D341Med (cell line): ENCODE measurements at places on chromosomes 2 and 18.
A peak's percentile ranks its signal among the peaks of the same experiment; 100 is the strongest.

DNA sequence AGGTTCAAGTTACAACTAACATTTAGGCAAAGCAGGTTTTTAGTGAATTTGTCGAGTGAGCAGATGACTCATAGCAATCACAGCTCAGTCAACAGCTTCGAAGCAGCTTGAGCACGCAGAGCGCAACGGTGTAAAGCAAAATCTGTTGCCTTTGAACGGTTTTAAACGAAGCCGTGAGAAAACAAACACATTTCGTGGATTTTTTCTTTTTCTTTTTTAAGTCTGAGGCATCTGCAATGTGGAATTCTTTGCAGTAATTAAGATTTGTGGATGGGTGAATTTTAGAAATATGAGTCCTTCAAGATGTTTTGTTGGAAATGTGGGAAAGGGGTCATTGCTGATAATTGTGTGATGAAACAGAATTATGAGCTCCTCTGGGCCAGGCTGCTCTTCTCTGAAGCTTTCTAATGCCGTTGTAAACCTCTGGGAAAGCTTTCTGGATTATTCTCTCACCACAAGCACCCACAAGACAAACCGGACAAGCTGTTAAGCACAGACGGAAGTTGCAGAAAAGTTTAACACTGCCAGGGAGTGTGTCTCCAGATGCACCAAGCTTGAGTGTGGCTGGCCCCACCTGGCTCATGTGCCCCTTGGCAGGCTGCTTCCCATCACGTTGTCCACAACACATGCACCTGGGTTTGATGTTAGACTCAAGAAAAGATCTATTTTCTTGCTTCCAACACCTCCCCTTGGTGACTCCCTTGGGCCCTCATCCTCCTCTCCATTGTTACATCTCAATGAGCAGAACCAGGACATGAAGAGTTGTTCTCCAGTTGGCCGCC lies 224.7 kb downstream of the ACKR3 start:
- DNase-seq, result no peak

DNA sequence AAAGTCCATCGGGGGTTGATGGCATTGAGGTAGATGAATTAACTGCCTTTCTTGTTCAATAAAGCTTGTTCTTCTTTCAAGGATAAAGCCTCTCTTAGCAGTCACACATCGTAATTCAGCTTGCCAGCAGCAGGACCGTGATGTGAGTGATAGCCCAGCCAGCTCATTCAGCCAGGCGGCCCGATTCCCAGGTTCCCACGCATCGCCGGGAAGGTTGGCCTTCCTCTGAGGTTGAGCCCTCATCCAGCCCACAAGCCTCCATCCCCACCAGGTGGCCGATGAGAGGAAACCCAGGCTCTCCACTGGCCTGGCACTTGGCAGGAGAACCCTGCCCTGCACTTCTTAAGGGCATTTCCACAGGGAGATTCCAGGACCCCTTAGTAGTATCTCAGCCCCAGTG lies 4.7 kb downstream of the AGAP1 start:
- DNase-seq, result no peak

DNA sequence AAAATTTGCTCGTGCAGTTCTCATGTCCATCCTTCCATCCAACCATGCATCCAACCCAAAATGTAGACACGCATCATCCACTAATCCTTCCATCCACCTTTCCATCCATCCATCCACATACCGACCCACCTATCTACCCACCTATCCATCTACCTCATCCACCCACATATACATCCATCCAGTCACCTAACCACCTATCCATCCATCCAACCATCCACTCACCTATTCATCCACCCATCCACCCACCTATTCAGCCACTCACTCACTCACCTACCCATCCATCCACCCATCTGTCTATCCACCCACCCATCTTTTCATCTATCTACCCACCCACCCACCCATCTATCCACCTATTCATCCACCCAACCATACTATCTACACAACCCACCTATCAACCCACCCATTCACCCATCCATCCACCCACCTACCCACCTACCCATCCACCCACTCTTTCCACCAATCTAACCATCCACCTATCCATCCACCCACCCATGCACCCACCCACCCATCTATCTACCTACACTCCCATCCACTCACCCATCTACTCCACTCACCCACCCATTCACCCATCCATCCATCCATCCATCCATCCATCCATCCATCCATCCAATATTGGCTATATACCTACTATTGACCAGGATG lies 94.3 kb downstream of the VAPA start:
- no peak for DNase-seq

DNA sequence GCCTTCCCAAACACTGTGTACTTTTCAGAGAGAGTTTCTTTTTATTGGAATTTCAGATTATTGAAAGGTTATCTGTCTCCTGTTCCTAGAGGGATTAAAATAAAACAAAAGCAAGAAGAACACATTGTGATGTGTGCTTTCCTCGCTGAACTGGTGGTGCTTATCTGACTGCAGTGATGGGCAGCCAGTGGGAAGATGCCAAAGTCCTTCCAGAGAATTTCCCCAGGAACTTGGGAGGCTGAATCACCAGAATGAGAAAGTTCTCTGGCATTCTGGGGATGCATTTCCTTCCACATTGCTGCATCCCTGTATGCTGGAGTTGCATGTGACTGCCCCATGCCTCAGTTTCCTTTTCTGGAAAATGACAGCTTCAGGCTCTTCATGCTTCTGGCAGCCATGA lies 53.9 kb upstream of the SEC11C start:
- DNase-seq, result no peak

DNA sequence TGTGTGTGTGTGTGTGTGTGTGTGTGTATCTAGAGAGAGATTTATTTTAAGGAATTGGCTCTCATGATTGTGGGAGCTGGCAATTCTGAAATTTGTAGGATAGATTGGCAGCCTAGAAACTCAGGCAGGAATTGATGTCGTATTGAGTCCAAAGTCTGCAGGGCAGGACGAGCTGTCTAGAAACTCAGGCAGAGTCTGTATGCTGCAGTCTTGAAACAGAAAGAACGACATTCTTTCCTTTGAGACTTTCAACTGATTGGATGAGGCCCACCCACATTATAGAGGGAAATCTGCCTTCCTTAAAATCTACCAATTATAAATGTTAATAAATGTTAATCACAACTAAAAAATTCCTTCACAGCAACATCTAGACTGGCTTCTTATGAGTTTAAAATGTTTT lies 436.6 kb upstream of the FANCL start:
- no peak for DNase-seq

DNA sequence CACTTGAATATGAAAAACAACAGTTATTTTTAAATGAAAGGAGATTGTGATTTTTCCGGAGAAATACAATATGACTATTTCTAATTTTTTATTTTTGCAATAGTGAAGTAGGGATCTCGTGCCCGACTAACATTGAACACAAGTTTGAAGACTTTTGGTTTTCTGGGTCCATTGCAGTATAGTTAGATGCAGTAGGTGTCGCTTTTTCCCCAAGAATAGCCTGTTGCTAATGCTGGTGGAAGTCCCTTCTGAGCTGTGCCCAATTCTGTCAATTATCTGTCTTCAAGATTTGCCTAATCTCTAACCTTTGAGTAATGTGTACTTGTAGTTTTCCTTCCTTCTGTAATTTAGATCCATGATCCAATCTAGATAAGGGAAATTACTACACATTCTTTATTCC lies 36.5 kb downstream of the SEMA4F start:
- DNase-seq, result peak; percentile 67

DNA sequence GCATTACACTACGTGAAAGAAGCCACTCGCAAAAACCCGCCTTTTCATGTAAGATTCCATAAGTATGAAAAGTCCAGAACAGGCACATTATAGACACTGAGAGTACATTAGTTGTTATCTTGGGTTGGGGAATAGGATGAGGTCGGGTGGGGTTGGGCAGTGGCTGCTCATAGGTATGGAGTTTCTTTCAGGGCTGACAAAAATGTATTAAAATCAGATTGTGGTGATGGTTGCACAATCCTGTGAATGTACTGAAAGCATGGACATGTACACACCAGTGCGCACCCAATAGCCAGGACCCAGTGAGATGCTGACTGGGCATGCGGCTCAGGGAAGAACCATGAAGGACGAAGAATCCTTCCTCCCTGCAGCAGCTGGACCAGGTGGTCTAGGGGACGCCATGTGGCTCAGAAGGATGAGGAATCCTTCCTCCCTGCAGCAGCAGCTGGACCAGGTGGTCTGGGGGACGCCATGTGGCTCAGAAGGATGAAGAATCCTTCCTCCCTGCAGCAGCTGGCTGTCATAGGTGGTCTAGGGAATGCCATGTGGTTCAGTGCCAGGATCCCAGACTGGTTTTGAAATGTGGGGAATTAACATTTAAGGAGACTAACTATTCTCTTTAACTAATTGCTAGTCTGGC lies 50.1 kb downstream of the MBP start:
- DNase-seq, result no peak

DNA sequence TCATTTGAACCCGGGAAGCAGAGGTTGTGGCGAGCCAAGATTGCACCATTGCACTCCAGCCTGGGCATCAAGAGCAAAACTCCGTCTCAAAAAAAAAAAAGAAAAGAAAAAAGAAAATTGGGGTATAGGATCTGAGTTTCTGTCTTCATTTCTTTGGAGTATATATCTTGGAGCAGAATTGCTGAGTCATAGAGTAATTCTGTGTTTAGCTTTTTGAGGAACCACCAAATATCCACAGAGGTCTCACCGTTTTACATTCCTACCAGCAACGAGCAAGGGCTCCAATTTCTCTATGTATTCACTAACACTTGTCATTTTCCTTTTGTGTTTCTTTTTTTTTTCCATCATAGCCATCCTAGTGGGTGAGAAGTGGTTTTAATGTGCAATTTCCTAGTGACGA lies 87.6 kb upstream of the TEX51 start:
- DNase-seq, result no peak
